Chondrocyte (in vitro differentiated cells): ENCODE measurements at places on chromosomes 2 and 18. TPM values are rescaled to one million over a fixed set of nuclear protein-coding genes. Genes with fewer than 3 reads are reported as not detected.

TTR gene
- total RNA-seq, result not detected in 3 replicates

EGR4 gene
- total RNA-seq, result not detected in 3 replicates

- DNase-seq, result no peak
These were observed 600 bp downstream of the RALB start for GRCh38 chr2:120253021-120253882.

GRCh38 chr18:38367473-38367872, 801.9 kb upstream of the CELF4 start:
- DNase-seq, result no peak

DNA sequence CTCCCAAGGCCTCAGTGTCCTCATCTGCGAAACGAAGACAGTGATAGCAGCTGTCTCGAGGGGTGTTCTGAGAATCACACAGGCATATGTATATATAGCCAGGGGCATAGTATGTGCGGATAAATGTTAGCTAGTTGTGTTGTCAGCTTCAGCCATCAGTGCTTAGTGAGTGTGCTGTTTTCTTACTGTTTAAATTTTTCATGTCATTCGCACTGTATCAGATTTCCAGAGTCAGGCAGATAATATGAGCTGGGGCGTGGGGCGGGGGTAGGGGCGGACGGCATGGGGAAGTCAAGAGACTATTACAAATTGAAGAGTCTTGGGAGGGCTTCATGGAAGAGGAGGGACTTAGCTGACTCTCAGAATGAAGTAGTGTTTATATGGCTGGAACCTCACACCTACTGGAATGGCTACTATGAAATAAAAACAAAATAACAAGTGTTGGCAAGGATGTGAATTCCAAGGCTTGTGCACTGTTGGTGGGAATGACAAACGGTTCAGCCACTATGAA, 7.0 kb downstream of the TRAPPC12 start:
- DNase-seq, result no peak

GRCh38 chr2:156333951-156334495, 1.5 kb upstream of the NR4A2 start:
- peak; percentile 92 for DNase-seq
